ENCODE measurements at places on chromosomes 2 and 18.

DNA sequence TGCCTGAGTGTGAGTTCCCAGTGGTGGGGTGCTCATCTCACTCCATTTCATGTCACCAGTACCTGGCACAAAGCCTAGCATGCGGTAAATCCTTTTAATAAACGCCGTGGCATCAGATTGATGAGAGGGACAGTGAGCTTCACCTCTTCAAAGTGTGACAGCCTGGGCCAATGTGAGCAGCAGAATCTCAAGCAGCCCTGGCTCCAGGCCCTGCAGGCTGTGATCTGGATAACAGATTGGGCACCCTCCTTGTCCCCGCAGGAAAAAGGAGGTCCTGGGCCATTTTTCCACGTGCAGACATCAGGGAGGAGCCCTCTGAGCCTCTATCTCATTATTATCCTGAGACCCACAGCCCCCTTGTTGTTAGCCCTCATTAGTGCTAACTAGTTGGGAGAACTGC is 34.8 kb downstream of the TET3 start:
- DNase-seq = no peak

GRCh38 chr18:51490417-51490816 is 292.9 kb upstream of the MEX3C start:
- DNase-seq = no peak

DNA sequence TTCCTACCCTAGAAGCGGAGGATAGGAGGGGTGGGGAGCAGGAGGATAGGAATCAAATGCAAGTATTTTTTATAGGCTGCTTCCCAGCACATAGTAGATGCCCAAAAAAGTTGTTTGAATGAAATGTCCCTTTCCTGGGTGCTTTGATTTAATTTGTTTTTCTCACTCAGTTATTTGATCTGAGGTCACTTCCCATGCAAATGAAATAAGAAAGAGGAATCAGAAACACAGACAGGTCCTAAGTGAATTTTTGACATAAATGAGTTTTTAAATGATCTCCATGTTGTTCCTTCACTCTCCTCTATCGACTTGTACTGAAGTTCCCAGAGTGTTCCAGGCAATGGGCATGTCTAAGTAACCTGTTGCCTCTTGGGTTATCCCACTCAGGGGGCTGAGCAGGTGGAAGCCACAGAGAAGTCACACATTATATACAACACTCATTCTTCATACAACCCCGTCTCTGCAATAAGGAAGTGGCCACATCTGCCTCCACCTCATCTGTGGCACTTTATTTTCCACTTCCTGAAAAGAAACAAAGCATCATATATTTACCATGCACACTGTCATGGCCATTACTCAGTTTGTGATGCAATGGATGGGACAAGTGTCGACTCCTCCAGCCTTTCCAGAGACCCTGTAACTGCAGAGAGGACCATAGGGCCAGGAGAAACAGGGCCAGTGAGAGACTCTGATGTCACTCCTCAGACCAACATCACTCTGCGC is 81.9 kb upstream of the ZNF397 start:
- no peak for DNase-seq

DNA sequence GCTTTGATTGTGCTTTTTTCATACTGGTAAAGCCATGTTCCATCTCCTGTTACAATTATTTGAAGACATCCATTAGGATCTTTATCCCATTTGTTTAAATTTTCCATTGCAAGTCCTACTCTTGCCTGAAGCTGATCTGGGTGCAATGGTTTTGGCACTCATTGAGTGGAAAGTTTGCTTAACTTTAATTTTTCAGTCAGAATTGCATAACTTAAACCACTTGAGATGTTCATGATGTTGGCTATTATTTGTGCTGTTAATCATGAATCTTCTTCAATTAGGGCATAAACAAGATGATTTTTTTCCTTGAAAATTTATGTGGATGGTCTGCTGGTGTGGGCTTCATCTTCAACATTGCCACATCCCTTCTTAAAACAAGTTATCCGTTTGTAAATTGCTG is 180.1 kb downstream of the ST6GAL2 start:
- no peak for DNase-seq

DNA sequence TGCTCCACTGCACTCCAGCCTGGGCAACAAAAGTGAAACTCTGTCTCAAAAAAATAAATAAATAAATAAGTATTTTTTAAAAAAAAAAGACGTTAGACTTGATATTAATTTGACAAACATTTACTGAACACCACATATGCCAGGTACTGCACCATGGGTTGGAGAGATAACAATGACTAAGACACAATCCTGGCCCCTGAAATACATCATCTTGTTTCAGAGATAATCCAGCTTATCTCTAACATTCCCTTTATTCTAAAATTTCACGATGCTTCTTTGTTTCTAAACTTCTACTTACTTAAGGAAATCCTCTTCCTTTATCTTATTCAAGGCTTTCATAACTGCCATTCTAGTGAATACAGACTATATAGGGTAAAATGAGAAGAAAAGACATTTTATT is 55.0 kb upstream of the PEX13 start:
- DNase-seq = no peak

GRCh38 chr18:63051928-63052327 is 267.6 kb downstream of the BCL2 start:
- no peak for DNase-seq

DNA sequence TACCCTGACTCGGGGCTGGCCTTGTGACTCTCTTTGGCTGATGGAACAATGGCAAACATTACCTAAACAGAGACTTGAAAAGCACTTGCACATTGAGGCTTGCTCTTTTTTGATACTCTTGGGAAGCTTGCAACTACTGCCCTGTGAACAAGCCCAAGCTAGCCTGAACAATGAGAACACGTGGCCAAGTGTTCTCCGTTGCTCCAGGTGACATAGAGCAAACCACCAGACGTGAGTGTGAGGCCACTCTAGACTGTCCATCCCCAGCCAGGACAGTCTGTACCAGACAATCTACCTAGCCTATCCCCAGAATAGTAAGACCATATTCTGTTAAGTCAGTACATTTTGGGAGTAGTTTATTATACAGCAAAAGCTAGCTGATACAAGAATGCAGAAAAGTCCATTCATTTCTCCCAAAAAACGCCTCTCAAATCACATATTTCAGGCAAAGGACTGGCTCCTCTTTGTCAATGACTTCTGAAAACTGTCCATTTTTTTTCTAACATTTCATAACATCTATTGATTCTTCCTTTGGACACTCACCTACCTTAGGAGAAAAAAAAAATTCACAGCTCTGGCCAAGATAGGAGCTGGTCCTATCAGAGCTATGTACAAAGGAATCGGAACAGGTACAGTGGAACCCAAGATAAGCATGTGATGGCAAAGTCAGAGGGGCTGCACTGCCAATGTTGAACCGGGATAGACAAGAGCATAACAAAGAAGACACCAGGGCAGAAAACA is 142.1 kb upstream of the PKDCC start:
- DNase-seq = no peak
